ENCODE measurements at places on chromosomes 1 and 21. TPM values are rescaled to one million over a fixed set of nuclear protein-coding genes. Genes with fewer than 3 reads are reported as not detected.

Gene PDE9A
- total RNA-seq = 1.6 TPM

Gene WNT3A
- total RNA-seq = not detected

Gene CYP4X1
- 3.1 TPM for total RNA-seq

Gene GFI1
- 0.52 TPM for total RNA-seq

Gene OLFML3
- 86.1 TPM for total RNA-seq

Gene MECR
- 25.1 TPM for total RNA-seq

Gene AIM2
- 0.52 TPM for total RNA-seq

Gene TNFRSF9
- under 0.01 TPM for total RNA-seq

Gene CRNN
- not detected for total RNA-seq

Gene NLRP3
- 5.2 TPM for total RNA-seq

Gene LEFTY1
- 0.52 TPM for total RNA-seq

Gene UQCRHL
- total RNA-seq = 4.7 TPM

Gene KLHL12
- 15.1 TPM for total RNA-seq

Gene OXCT2
- total RNA-seq = not detected

Gene RAD54L
- total RNA-seq = 3.1 TPM

Gene NHLH2
- not detected for total RNA-seq

Gene IL10
- 1.6 TPM for total RNA-seq

Gene GBP6
- total RNA-seq = not detected

Gene LIPI
- total RNA-seq = not detected

Gene SRSF11
- total RNA-seq = 67.8 TPM

Gene FAM151A
- total RNA-seq = not detected

Gene CD5L
- not detected for total RNA-seq

Gene RNF186
- total RNA-seq = not detected

Gene OPTC
- not detected for total RNA-seq

Gene POLR3C
- 22.4 TPM for total RNA-seq

Gene KRTAP19-1
- total RNA-seq = not detected

Gene NCF2
- 8.9 TPM for total RNA-seq

Gene OR2T35
- not detected for total RNA-seq

Gene NR1I3
- not detected for total RNA-seq

Gene PLPP3
- 132 TPM for total RNA-seq

Gene SYPL2
- total RNA-seq = 38.6 TPM

Gene SLC45A1
- total RNA-seq = under 0.01 TPM

Gene MRPS14
- total RNA-seq = 30.3 TPM

Gene TMCC2
- total RNA-seq = 15.1 TPM

Gene LCE2B
- total RNA-seq = not detected

Gene HPCA
- not detected for total RNA-seq

Gene NCMAP
- 0.52 TPM for total RNA-seq

Gene NGF
- 2.1 TPM for total RNA-seq

Gene SLAMF8
- 1.6 TPM for total RNA-seq

Gene OBSCN
- total RNA-seq = 460 TPM

Gene GPR25
- not detected for total RNA-seq

Gene CFHR3
- total RNA-seq = 1.0 TPM

Gene ALX3
- total RNA-seq = not detected

Gene MYBPH
- total RNA-seq = 27.7 TPM

Gene ZNF648
- under 0.01 TPM for total RNA-seq

Gene PLA2G2F
- not detected for total RNA-seq

Gene CATSPERE
- 3.1 TPM for total RNA-seq

Gene KCNH1
- 0.52 TPM for total RNA-seq

Gene FNBP1L
- 25.1 TPM for total RNA-seq

Gene SMAP2
- total RNA-seq = 9.9 TPM

Data from skeletal muscle tissue (tissue), 5 donors.